ENCODE measurements at places on chromosomes 7 and 10.

DNA sequence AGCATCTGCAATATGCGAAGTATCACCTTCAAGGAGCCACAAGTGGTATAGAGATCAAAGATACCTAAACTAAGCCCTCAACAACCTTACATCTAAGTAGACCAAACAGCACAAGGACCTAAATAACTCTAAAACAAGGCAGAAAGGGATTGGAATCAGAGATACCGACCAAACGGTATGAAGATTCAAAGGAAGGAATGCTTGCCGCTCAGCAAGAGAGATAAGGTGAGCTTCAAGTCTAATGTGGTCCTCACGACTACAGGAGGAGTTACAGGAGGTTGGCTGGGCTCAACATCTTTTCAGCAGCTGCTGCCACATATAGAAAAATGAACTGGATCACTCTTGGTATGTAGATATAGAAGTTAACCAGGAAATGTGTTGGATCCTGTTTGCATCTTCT, 11.6 kb downstream of the ABLIM1 start:
- DNase-seq: no peak

DNA sequence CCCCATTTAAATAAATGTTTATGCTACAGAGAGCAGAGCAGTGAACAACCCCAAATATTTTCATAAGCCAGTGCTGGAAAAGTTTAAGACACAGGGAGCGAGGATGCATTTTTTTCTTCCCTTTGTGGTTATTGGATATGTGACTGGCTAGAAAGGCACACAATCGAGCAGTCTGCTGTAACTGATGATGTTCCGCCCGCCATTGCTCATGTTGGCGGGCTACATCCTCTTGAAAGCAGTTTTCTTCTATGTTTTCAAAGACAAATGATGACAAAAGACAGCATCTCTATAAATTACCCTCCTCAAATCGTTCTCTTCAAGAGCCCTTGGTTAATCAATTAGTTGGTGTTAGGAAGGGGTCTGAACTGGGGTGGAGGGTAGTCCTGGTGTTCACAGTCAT, 269.8 kb downstream of the SKAP2 start:
- no peak for DNase-seq

DNA sequence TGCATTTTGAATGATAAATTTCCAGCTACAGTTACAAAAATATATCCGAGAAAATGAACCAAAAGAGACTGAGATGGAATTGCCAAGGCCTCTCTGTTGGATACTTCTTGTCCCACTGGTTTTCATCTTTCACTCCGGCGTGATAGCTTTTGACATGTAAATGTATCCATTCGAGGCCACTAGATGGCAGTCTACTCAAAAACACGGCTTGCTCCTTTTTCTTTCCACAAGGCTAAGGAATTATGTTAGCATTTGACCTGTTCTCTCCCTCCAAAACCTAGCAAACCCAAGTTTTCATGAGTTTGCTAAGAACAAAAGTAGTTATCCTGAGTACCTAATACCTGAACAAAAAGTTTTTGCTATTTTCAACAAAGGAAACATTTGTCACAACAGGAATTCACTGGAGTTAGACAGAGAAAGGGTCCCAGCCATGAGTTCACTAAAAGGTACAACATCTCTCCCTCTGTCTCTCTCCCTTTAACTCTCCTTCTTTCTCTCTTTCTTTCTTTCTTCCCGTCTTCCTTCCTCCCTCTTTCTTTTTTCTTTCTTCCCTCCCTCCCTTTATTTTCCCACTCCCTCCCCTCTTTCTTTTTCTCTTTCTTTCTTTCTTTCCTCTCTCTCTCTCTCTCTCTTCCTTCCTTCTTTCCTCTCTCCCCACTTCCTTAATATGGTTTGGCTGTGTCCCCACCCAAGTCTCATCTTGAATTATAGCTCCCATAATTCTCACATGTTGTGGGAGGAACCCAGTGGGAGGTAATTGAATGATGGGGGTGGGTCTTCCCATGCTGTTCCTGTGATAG, 207.9 kb upstream of the MYO3A start:
- DNase-seq: no peak

GRCh38 chr10:78042752-78043104, 9.1 kb downstream of the RPS24 start:
- DNase-seq: no peak

- no peak for DNase-seq
These were observed at the start of gene LRRC4 for GRCh38 chr7:128030654-128031611. LRRC4 (minus strand) TSS chr7:128031437; CDS start chr7:128030640, 797 bp downstream.

DNA sequence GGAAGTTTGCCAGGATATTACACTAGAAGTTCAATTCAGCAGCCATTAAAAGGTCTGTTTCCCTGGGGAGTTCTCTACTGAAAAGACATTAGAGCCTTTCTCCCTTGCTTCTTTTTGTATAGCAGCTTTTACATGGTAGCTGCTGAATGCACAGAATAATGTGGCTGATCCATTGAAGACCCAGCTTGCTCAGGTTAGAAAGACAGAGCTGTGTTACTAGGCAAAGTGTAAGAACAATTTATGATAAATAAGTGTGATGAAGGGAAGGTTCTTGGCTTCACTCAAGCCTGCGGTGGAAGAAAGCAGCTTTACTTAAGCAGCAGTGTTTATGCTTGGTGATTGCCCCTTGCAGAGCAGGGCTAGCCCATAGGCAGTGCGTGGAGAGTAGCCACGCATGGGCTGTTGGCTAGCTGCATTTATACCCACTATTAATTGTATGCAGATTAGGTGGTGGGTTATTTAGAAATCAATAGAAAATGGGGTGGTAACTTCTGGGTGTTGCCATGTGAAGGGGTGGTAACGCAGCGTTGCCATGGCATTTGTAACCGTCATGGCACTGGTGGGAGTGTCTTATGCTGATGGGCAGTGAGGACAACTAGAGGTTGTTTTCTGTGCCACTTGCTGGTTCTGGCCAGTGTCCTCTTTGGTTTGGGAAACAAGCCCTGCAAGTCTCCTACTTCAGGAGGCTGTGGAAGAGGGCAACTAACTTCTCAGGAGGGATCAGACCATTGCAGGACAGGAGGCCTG, 942.9 kb downstream of the NRG3 start:
- no peak for DNase-seq

GRCh38 chr10:100518761-100519241, 860 bp downstream of the SEC31B start:
- DNase-seq: no peak

- DNase-seq: no peak
These were observed 99.1 kb downstream of the ALOX5 start for GRCh38 chr10:45473126-45473525.

- DNase-seq: no peak
These were observed 13.5 kb upstream of the ADAM22 start for GRCh38 chr7:87920578-87920977.

- DNase-seq: no peak
These were observed 557 bp downstream of the TMEM120A start for GRCh38 chr7:75993689-75994387.

DNA sequence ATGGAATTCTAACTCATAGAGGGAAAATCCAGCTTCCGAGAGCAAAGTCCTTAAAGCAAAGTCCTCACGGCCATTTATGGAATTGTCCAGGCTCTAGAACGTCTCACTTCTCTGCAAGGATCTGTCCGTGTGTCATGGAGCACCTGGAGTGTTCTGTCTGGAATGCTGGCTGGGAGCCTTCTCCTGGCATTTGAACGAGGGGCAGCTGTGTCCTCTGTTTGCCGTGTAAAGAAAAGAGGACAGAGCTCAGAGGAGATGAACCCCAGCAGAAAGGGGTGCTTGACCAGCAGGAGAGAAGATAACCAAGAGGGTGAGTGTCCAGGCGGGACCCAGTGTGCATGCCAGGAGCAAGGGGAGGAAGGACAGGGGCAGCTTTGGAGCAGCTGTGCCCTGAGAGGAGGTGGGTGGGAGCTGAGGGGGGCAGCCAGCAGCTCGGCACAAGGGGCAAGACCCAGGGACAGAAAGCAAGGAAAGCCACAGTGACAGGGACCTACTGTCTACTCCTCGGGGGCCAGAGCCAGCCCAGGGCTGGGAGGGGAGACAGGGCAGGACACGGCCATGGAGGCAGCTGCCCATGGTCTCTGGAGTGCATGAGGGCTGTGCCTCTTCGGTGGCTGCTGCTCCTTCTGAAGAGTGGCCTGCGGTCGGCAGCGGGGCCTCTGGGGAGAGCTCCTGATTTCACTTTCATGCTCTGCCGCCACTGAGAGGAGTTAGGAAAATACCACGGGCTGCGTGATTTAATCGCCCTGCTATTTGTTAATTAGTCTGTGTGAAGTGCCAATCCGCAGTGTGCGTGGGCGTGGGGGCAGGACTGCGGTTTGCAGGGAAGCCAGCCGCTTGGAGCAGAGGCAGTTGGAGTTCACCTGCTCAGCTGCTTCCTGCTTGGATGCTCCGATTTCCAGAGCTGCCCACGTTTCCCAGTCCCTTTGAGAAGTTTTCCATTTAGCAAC, 149.3 kb upstream of the SHH start:
- no peak for DNase-seq

GRCh38 chr10:112722758-112723157, 227.3 kb upstream of the TCF7L2 start:
- DNase-seq: no peak

DNA sequence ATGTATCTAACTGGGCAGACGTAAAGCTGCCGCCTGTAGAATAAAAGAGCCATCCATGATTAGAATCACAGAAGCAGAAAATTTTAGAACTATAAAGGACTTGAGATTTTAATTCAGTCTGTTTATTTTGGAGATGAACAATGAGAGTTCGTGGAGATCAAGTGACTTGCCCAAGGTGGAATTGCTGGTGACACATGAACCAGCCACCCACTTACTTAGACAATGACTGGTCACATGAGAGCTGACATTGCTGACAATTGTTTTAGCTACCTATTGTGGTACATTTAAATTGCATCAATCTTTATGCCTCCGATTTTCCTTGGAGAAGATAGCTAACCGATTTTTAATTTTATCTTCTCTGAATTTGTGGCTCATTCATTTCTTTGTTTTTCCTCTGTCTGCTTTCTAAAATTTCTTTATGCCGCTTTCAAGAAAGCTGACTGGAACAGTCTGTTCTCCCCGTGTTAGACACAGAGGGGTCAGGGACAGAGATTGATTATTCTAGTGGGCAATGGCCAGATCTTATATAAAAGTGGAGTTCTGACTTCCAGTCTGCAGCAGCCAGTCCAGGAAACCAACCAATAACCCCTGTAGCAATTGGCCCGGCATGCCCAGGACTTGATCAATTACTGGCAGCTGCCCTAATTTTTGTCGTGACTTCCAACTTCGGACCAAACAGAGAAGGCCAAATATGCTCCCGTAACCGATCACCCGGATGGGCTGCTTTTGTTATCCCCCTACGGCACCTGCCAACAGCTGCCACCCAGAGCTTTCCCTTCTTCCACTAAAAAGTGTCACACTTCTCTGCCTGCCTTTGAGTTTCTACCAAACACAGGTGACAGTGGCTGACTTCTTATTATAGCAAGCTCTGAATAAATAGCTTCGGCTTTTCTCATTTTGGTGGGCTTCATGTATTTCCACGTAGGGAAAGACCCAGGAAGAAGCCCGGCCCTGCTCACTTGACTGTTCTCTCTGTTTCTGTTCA, 241.6 kb downstream of the CAMK1D start:
- no peak for DNase-seq

DNA sequence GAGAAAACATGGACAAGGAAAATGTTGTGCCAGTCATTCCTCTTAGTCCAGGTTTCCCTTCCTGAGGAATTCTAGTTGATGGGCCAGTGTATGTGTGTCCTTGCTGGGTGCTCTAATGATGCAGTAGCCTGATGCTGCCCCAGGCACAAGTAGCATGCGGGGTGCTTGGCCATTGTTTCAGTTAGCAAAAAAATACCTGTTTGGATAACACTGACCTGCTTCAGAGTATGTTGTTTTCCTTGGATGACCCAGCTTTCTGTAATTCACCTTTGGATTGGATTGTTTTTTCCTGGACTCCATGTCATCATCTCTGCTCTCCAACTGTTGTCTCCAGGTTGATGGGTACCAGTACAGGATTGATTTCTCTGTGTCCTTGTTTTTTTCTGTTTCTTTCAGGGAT, 169.2 kb downstream of the SND1 start:
- no peak for DNase-seq

DNA sequence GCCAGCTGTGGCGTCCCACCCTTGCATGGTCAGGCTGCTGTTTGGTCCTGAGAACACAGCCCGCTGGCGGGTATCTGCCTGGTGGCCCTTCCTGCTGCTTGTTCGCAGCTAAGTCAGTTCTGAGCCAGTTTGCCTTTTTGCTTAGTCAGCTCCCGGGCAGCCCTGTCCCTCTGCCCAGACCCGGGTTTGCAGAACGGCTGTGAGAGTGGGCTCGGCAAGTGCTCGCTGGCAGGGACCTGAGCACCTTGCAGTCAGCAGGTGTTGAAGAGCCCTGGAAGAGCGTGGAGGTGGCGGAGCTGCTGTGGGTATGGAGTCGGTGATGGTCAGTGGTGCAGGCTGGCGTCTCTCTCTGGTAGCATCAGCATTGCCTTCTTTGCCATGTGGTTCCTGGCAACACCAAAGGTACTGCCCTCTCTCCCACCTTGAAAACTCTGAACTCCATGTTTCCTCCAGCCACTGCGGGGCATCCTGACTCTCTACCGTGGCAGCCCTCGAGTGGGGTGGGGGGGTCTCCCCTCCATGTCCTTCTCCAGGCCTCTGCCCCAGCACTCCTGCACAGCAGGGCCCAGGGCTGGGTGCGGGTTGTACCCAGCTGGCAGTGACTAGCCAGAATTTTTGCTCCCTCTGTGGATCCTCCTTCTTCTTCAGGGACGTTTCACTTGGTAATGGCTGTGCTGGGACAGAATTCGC, 4.6 kb downstream of the INPP5A start:
- DNase-seq: no peak

DNA sequence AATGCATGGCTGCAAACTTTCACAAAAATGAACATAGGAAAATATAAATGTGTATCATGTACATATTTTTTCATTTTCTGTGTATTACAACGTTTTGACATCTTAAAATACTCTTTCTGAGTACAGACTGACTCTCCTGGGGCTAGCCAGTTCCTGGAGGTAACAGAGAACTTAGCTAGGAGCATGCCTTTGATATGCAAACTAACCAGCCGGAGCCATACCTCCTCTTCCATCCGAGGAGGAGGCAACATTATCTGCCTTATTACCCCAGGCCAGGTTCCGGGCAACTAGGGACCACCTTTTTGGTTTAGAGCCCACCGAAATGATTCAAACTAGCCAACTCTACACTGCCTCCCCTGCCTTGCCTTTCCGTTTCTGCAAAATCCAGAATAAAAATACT, 33.7 kb upstream of the HECW1 start:
- no peak for DNase-seq

GRCh38 chr10:103448746-103449145, 3.4 kb downstream of the CALHM2 start:
- DNase-seq: no peak

- no peak for DNase-seq
These were observed 43.2 kb downstream of the RALA start for GRCh38 chr7:39666562-39666961.

GRCh38 chr10:43958071-43958432, 309.4 kb upstream of the ZNF32 start:
- no peak for DNase-seq

GRCh38 chr7:50273301-50273700, 31.2 kb upstream of the IKZF1 start:
- DNase-seq: no peak
